ENCODE measurements at places on chromosomes 16 and 17.

DNA sequence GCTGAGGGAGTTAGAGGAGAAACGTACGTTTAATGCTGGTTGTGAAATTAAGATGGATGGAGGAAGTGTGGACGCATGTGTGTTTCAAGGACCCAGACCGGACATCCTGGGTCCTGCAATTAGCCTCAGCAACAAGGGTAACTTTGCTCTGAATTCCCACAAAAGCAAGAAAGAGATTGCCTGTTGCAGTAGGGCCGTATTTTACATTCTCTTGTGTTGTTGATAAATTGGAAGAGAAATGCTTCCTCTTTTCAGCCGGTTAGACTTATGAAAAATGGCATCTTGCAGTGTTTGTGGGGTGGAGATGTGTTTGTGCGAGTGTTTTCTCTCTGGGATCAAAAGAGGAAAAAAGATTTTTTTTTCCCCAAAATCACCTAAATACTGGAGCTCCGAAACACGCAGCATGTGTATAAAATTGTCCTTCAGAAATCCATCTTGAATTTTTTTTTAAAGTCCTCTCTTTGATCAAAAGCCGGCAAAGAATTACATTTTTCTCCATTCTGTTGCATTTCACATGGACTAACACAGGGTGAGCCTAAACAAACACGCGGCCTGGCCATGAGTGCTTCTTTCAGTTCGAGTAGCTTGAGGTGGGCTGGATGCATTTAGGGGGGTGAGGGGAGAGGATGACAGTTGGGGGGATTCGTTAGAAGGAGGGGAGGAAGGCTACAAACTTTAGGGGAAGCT is 251.6 kb downstream of the C16orf95 start:
- DNase-seq = no peak

GRCh38 chr16:49643429-49644144 is 212.3 kb downstream of the ZNF423 start:
- no peak for DNase-seq

GRCh38 chr17:42704837-42705494 is 22.6 kb downstream of the CNTNAP1 start:
- peak; percentile 54 for DNase-seq

DNA sequence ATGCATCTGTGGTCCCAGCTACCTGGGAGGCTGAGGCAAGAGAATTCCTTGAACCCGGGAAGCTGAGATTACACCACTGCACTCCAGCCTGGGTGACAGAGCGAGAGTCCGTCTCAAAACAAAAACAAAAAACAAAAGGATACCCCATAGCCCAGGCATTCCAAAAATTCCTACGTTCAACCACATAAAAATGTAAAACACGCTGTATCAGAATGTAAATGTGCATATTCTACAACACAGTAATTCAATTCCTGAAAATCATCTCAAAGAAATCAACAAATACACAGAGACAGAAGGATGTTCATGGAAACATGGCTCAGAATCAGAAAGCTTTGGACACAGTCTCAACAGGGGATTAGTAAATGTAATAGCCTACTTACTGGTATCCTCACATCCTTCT is 33.0 kb downstream of the COG7 start:
- no peak for DNase-seq

DNA sequence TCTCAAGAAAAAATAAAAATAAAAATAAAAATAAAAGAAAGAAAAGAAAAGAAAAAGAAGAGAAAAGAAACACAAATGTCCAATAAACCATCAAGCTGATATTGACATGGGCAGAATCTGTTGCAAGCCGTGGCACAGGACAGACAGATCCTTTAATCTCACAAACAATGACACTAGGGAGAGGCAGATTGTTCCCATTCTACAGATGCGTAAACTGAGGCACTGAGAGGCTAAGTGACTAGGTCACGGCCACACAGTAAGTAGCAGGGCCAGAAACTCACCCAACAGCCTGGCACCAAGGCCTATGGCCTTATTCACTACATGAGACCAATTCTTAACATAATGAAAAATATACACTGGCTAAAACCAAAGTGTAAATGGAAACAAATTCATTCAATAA is 28.3 kb upstream of the ZFP90 start:
- no peak for DNase-seq

All from stimulated activated CD8-positive, alpha-beta memory T cell treated with anti-CD3 and anti-CD28 coated beads, Interleukin-4, amount 100 ng/mL, for 48 hours (primary cell).